ENCODE measurements at places on chromosomes 16 and 17.

- DNase-seq: no peak
These were observed 82.2 kb upstream of the CDC42EP4 start for GRCh38 chr17:73393962-73394361.

GRCh38 chr16:82082543-82083244 lies 47.6 kb downstream of the HSD17B2 start:
- DNase-seq: no peak

- DNase-seq: no peak
These were observed 190.9 kb upstream of the GSE1 start for GRCh38 chr16:85422196-85422631.

- no peak for DNase-seq
These were observed 114.8 kb upstream of the FOXF1 start for GRCh38 chr16:86395477-86395876.

DNA sequence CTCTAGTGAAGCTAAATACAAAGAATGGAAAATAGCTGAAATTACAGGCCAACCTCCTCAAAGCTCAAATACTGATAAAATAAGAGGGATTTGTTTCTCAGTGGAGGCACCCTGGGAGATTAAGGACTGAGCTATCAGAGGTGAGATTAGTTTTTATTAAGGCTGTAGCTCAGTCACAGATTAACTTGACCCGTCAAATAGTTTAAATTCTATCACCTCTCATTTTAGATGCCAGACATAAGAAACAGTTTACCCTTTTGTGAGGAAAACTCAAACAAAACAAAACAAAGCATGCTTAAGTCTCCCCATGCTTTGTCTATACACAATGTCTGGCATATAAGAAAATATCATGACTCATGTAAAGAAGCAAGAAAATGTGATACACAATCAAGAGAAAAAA lies 208.3 kb upstream of the PMFBP1 start:
- no peak for DNase-seq

- DNase-seq: no peak
These were observed 60.6 kb upstream of the DHX40 start for GRCh38 chr17:59504821-59505220.

- no peak for DNase-seq
These were observed 55.9 kb upstream of the MTSS2 start for GRCh38 chr16:70741783-70742125.

GRCh38 chr16:85554889-85555718 lies 58.0 kb upstream of the GSE1 start:
- DNase-seq: peak; percentile 50

GRCh38 chr16:19138601-19139000 lies 24.8 kb downstream of the ITPRIPL2 start:
- no peak for DNase-seq

GRCh38 chr17:78391843-78392242 lies 13.4 kb downstream of the PGS1 start:
- no peak for DNase-seq

GRCh38 chr17:4475001-4475400 lies 23.7 kb upstream of the SPNS2 start:
- DNase-seq: no peak

GRCh38 chr17:75459246-75459589 lies 2.8 kb downstream of the TMEM94 start:
- no peak for DNase-seq

DNA sequence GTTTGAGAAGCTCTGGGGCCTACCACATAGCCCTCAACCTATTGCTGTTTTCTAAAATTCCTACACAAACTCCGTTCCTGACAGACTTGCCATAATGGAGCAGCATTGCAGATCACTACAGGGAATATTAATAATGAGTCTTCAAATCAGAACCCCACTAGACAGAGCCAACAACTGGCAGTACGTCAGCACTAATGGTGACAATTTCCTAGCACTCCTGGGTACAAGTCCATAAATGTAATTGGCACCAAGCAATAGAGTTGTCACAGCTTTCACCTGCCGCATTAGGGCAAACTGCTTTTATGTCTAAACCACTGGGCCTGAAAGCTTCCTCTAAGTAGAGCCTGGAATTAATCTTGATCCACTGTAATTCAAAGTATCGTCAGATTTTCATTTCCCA lies 25.5 kb upstream of the ABAT start:
- no peak for DNase-seq

DNA sequence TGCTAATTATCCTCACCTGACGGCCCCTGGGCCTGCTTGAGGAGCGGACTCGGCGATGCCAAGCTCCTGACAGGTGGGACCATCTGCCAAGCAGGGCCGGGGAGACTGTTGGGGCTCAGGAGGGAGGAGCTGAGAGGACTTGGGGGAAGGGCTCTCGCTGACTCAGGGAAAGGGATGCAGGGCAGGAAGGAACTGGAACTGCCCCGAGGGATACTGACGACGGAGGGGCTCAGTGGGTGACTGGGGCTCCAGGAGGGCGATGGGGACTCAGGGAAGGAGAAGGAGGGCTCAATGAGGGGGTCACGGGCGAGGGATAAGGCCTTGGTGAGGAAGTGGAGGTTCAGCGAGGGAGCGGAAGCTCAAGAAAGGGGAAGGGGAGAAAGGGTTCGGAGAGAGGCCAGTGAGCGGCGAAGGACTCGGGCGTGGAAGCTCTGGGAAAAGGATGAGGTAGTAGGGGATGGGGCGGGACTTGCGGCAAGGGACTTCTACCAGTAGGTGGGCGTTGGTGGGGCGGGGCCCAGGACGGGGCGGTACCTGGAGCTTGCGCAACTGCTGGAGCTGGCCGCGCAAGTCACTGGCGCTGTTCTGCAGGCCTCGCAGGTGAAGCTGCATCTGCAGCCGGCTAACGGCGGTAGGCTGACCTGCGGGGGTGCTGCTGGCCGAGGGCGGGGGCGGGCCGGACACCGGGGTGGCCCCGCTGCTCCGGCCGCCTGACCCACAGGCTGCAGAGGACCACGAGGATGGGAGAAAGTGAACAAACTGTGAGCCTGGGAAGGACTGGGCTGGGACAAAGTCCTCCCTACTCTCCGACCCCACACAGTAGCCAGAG lies 46.5 kb downstream of the SRCIN1 start:
- DNase-seq: peak; percentile 86

- DNase-seq: no peak
These were observed 109.6 kb upstream of the CACNG3 start for GRCh38 chr16:24146518-24146917.

DNA sequence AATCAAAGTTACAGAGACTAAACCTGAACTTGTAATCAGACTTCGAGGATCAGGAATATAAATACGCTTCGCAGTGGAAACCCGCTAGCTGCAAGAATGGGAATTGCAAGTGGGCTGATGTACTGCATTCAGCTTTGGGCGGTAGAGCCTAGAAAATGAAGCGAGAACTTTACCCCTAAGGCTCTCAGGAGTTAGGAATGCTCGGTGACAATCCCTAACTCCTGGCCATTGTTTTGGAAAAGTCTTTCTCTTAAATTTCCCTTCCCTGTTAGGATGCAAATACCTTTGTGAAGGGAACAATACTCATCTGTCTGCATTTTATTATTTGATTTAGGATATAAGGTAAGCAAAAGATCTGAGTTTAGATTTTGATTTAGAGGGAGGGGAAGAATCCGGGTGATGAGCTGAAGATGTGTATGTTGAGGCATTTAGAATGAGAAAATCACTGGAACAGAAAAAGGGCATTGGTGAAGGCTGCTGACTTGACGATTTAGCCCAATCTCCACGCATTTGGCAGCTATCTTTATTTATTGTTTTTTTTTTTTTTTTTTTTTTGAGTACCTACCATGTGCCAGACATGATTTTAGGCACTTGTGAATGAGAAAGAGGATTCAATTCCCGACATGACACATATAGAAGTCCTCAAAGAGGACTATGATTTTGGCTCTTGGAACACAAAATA lies 2.2 kb upstream of the TOX3 start:
- no peak for DNase-seq

DNA sequence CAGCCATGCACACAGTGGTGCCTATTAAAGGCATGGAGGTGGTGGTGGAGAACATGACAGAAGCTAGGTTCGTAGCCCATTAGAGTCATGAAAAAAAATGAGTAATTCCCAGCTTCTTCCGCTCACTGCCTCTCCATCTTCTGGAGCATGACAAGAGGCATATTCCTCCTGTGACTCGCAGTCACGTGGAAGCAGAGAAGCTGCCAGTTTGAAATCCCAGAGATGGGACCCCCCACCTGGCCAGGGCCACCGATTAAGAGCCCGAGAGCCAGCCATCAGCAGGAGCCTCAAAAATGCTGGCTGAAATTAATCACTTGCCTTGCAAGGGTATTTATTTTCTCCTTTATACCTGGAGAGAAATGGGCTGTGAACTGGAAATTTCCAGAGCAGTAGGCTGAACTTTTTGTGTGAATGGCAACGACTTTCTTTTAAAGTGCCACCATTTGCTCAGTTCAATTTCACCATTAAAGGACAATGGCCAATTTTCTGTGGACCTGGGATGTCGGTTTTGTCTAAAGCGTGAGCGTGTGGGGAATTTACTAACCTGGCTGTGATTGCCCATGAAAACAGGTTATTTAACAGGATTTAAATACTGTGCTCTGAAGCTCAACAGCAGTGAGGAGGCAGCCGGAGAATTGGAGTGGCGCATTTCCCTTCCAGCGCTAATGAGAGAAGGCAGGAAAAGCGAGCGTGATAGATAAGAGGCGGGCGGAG lies 189.7 kb upstream of the SDK2 start:
- no peak for DNase-seq

DNA sequence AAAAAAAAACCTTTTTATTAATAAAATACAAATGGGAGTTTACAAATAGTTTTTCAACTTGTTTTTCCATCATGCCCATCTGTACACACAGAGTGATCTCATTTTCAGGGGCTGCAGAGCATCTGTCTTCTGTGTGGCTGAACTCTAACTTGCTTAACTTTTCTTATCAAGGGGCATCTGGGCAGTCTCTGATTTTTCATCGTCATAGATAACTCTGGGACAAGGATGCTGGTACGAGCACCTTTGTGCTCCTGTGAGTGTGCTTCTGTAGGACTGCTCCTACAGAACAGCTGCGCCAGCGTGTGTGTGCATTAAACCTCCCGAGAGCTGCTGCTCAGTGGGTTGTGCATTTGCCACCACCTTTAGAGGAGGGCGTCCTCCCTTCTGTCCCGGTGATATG lies 34.6 kb upstream of the TAC4 start:
- no peak for DNase-seq

DNA sequence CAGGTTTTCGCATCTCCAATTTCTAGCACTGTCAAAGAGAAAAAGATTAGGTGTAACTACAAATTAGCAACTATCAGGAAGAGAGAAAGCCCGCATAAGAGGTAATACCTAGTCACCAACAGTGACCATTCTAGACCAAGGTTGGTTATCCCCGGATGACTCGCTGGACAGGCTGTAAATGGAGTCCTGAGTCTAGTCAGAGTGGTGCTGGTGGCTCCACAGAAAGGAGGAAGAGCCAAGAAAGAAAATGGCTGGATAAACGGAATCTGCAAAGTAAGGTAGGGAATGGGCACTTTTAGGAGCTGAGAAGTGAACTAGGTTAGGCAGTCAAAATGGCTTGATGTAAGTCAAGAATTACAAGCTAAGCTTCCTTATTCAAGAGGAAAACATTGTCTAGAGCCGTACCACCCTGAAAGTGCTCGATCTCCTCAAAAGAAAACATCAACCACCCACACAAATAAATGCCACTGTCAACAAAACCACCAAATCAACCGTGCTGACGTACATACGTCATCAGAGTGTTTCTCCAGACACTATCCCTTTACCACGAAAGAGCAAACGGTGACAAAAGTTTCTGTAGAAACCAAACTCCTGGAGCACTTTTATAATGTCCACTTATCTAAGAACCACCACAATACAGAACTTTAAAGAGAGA lies 2.2 kb downstream of the GSPT1 start:
- DNase-seq: peak; percentile 25

DNA sequence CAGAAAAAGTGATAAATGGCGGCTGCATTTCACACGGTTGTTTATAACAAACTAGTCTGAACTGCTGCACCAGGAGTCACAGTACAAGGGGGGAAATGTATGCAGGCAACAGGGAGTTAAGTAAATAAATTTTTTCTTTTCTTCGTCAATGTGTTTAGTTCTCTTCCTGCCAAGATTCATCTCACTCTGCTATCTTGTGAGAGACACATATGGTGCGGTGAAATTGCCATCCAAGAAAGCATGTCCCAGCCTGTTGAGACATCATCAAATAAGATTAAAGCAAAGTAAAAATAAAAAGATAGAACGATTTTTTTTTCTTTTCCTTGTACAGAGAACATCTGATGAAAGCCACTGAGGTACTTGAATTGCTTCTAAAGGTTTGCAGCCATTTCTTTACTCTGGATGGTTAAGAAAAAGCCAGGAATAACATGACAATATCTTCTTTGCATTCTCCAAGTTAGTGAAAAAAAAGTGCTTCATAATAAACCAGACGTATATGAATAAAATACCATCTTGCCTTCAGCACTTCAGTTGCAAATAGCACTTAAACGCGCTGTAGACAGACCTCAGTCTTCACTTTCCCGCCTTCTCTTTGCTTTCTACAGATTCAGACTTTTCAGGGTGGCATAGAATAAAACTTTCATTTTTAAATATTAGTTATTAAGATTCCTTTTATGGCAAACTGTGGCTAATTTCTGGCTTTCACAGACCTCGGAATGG lies 506.2 kb upstream of the ZFHX3 start:
- no peak for DNase-seq

DNA sequence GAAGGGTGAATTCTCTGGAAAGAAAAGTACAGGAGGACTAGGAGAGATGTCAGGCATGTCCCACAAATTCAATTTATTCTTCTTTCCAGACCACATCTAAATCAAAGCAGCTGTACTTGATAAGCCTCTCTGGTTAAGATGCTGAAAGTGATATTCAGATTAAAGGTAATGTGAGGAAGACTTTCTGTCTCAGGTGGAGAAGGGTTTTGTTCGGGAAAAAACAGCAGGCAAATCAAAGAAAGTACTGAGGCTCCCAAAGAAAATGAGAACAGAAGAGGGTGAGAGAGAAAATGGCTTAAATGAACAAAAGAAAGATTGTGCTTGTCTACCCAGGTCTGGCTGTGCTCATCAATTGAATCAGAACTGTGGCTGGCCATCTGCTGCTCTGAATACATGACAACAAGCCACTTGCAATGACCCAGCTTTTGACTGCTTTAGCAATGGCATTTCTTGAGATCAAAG lies 55.6 kb downstream of the MMD start:
- no peak for DNase-seq

GRCh38 chr16:9943121-9943520 lies 239.1 kb downstream of the GRIN2A start:
- no peak for DNase-seq

- no peak for DNase-seq
These were observed 92.9 kb upstream of the ZNF750 start for GRCh38 chr17:82932518-82933310.

- DNase-seq: no peak
These were observed 20.9 kb downstream of the GAN start for GRCh38 chr16:81335669-81336068.

- no peak for DNase-seq
These were observed 29.5 kb upstream of the PIK3R6 start for GRCh38 chr17:8896641-8897635.

- no peak for DNase-seq
These were observed 2.1 kb downstream of the FOXN1 start for GRCh38 chr17:28508211-28508724.

- no peak for DNase-seq
These were observed 10.3 kb downstream of the NLRC5 start for GRCh38 chr16:56999409-57000270.

All from CD4-positive, alpha-beta T cell treated with Interleukin-6 at 100 ng/mL for 8 hours (primary cell).